ENCODE measurements at places on chromosomes 5 and 9.

- DNase-seq: no peak
These were observed 45.5 kb downstream of the TNFSF8 start for GRCh38 chr9:114884787-114885452.

GRCh38 chr9:76109953-76110352 is 219.5 kb downstream of the PCSK5 start:
- DNase-seq: no peak

DNA sequence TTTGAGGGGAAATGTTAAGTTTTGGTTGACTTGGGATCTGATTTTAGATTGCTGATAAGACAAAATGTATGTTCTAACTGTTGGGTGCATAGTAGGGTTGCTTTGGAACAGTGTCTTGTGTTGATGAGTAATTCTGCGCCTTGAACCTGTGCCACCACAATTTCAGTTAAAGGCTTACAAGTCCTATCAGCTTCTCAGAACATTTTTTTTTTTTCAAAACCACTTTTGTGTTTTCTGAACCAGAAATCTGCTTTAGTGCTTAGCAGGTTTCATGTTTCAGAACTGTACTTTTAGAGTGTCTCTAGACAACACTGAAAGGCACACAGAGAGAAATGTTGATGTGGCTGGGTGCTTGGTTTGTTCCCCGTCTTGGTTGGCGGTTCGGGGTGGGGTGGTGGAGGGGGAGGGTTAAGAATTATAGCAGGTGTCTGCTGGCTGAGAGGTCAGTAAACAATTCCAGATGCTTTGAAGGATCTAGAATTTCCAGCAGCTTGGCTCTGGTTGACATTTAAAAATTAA is 84.6 kb downstream of the ANKRD55 start:
- no peak for DNase-seq

DNA sequence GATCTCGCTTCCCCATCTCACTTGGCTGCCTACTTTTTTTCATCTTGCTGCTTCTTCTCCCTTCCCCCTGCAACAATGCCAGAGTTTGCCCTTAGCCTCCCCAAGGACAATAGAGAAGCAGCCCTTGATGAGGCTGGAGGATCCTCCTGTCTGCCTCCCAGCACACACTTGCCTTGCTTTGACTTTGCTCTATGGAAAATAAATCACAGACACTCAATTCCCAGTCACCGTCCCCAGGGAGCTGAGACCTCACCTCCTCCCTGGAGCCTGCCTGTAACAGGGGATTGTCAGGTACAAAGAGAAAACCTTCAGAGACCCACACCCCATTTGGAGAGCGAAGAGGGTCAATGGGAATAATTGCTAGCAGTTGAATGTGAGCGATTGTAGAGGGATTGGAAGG is 242.1 kb upstream of the ZNF462 start:
- DNase-seq: no peak

GRCh38 chr5:171801839-171802238 is 16.2 kb downstream of the SMIM23 start:
- DNase-seq: no peak
